ENCODE measurements at places on chromosomes 2 and 18.

DNA sequence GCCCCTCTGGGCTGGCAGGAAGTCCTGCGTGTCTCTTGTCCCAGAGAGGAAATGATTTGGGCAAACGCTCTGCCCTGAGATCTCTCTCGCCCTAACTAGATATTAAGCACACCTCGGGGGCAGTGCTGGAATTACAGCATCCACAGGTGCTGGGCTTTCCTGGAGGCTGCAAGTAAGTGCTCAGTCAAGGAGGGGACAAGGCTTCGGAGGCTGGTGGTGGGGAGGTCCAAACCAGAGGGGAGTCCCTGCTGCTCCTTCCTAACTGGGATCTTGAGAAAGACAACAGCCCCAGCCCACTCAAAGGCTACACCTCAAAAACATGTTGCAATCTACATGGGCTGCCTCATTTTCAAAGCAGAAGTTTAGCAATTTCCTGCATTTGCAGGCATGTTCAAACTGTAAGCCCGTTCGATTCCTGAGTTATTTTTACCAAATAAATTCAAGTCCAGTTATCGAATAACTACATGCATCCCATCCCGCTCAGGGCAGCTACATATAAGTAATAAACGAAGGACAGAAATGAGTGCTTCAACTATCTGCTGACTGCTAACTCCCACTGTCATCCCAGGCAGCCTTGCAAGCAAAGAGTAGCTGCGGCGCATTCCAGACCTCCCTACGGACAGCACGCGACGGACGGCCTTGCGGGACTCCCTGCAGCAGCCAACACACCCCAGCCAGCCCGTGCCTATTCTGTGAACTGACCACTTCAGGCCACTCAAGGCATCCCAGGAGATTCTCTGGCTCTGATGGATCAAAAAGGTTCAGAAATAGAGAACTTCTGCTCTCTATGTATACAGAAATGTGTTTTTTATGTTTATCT is 27.5 kb downstream of the ZNF516 start:
- no peak for DNase-seq

DNA sequence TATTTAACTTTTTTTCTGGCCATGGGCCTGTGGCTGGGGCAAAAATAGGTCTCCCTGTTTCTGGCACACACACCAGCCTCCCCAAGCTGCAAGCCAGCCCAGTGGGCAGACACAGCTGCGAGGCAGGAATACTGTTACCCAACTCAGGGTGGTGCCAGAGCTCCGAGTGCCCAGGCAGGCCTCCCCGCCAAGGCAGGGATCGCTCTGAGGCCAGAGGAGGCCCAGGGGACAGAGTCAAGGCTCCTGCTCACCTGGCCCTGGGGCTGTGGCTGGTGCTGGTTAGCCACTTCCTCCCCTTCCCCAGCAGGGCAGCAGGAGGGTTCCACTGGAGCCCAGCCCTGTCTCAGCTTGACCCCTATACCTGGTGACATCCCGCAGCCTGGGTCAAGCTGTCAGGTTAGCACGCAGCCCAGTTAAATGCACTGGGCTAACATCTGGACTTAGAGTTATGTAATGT is 67.1 kb upstream of the EPAS1 start:
- peak; percentile 15 for DNase-seq

GRCh38 chr2:10079870-10080535 is at the start of gene CYS1:
Gene CYS1 (minus strand): TSS chr2:10080411. CDS start chr2:10080223, 188 bp downstream.
- DNase-seq, result no peak

GRCh38 chr2:221176667-221177066 is 395.4 kb downstream of the EPHA4 start:
- no peak for DNase-seq

GRCh38 chr2:106195981-106196380 is 1.9 kb upstream of the UXS1 start:
- DNase-seq, result no peak

- no peak for DNase-seq
Observed at GRCh38 chr2:172340394-172340793, 87.0 kb upstream of the ITGA6 start.

DNA sequence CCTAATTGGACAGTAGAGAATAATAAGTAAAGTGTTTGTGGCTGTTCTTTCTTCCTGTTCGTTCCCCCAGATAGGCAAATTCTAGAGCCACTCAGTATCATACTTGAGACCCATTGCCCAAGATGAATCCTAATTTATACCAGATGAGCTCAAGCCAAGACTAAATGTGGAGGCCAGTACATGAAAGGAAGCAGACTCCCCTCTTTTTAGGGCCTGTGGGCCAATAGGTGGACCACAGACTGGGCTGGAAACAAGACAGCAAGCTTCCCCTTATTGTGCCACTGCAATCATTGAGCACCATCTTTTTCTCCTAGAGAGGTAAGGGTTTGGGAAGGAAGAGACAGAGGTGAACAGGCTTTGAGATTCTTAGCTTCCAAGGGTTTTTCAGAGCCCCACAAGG is 141.9 kb downstream of the MGAT5 start:
- DNase-seq, result no peak

- DNase-seq, result no peak
Observed at GRCh38 chr2:1115843-1116539, 165.3 kb downstream of the SNTG2 start.

All from anterior cingulate cortex (tissue), 58 donors.